NCI-H1105 (cell line): ENCODE measurements at places on chromosomes 6 and 20.

DNA sequence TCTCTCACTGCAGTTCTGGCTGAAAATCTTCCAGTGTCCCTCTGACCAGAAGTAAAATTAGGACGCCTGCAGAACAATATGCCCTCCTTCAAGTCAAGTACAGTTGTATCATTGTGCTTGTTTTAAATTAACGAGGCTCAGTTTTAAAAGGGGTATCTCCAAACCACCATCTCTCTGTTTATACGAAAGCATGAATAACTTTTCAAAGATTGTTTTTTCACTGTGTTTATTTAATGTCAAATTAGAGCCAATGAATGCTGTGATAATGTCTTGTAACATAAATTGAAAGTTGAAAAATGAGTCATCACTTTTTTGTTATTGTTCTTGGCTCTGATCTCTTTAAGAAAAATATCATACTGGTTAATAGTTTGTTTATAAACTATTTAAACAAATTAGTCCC, 230.7 kb upstream of the THEMIS start:
- no peak for DNase-seq

GRCh38 chr6:129475477-129476247, 234.3 kb downstream of the ARHGAP18 start:
- DNase-seq, result no peak

DNA sequence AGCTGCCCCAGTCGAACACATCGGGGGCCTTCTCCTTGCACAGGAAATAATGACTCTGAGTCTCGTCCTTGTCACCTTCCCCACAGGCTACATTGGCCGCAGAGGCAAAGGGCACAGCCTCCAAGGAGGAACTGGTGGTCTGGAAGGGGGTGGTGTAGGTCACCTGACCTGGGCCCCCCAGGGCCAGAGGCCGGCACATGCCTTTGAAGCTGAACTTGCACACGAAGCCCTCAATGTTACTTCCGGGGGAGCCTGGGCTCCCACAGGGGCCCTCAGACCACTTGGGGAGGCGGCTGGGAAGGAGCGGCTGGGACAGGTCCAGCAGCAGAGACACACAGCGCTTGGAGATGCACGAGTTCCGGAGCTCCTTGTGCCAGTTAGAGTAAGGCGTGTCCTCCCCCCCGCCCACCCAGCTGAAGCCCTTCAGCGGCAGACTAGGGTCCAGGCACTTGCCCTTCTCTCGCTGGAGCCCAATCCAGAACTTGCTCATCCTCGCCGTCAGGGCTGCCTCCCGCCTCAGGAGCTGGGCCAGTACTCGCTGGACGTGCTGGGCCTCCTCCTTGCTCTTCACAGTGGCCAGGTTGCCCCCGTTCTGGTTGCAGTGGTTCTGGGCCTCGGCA, 578 bp downstream of the CD93 start:
- no peak for DNase-seq

GRCh38 chr6:138017166-138017757, 90.0 kb downstream of the PERP start:
- DNase-seq, result no peak

DNA sequence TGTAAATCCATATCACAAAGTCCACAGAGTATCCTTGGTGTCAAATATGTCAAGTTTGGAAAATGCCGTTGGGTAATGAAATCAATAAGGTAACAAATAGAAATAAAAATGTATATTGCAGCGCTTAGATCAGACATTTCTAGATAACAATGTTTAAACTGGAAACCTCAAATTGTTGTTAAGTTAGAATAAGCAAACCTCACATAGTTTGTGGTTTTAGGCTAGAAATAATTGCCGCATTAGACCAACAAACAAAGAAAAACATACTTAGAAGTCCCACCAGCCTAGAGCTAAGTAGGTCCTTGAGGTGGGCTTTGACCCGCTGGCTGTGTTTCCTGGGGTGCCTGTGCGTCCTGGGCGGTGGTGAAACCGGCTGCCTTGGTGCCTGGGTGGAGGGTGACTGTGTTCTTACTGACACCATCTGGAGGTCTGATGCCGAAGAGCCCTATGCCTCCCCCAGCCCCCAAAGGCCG, 71.4 kb downstream of the DACT2 start:
- DNase-seq, result no peak

- DNase-seq, result no peak
Measured at GRCh38 chr6:112827793-112828192, 480.7 kb downstream of the RFPL4B start.

GRCh38 chr20:10715035-10715434, 41.2 kb upstream of the JAG1 start:
- DNase-seq, result no peak

DNA sequence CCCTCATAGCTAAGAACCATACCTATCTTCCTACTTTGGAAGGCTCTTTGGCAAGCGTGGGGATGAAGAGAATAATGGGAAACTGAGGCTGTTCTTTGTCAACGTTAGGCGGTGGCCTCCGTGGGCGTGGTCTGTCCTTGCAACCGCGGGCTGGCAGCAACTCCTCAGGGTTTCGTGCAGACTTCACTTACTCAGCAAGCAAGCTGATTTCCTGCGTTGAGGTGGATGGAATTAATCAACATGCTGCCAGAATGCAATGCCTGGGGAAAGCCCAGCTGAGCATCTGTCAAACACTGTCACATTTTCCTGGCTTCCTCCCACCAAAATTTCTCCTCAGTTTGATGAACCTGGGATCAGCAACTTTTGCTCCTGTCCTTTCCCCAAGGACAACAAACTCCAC, 9.2 kb upstream of the IL17F start:
- no peak for DNase-seq

- no peak for DNase-seq
Measured at GRCh38 chr6:28489366-28490204, 26.0 kb downstream of the GPX6 start.

- no peak for DNase-seq
Measured at GRCh38 chr6:22057962-22058361, 238.9 kb downstream of the PRL start.

GRCh38 chr6:1485678-1486077, 96.3 kb downstream of the FOXF2 start:
- DNase-seq, result no peak

- DNase-seq, result no peak
Measured at GRCh38 chr6:101302593-101302992, 90.9 kb upstream of the GRIK2 start.

- DNase-seq, result no peak
Measured at GRCh38 chr20:38214256-38215193, 46.0 kb downstream of the KIAA1755 start.

GRCh38 chr6:2622671-2623070, 128.1 kb downstream of the MYLK4 start:
- DNase-seq, result no peak

DNA sequence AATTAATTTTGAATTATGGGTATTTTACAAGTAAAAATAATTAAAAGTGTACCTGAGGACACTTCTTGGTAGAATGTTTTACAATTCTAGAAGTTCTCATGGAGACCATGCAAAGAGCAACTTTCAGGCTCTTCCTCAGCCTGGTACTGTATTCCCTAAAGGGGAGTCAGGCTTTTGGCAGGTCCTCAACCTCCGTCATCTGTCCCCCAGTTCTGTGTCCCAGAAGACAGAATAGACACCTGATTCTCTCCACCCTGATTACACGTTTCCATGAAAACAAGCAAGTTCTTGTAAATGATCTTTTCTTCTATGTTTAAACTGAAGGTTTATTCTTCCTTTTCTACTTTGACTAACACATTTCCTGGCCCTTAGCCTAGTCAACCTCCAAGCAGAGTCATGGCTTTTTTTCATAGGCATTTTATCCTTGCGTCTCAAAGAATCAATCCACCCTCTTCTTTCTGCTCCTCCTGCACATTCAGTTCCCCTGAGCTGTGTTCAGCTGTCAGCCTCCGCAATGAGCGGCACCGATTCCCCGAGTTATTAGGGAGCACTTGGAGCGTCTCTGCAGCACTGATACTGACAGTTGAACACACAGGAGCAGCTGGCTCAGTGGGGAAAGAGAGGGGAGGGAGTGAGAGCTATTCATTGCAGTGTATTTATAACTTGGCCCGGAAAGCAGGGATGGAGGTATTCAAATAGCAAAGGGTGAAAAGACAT, 1082.4 kb upstream of the MAP3K7 start:
- DNase-seq, result peak; percentile 73

DNA sequence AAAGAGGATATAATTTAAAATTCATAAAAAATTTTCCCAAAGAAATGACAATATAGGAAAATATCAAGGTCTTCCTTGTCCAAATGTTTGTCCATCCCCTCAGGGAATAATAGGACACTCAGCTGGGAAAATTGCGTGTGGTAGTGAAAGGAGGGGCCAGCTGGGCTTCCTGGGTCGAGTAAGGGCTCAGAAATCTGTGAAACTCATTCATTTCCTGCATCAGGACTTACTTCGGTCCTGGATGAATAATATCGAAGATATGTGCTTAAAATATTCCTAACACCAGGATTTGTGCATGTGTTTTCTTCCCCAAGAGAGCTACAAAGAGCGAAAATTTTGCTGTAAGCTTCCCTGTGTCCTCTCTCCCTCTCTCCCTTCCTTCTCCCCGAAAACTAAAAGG, 118.2 kb upstream of the GJE1 start:
- DNase-seq, result no peak

DNA sequence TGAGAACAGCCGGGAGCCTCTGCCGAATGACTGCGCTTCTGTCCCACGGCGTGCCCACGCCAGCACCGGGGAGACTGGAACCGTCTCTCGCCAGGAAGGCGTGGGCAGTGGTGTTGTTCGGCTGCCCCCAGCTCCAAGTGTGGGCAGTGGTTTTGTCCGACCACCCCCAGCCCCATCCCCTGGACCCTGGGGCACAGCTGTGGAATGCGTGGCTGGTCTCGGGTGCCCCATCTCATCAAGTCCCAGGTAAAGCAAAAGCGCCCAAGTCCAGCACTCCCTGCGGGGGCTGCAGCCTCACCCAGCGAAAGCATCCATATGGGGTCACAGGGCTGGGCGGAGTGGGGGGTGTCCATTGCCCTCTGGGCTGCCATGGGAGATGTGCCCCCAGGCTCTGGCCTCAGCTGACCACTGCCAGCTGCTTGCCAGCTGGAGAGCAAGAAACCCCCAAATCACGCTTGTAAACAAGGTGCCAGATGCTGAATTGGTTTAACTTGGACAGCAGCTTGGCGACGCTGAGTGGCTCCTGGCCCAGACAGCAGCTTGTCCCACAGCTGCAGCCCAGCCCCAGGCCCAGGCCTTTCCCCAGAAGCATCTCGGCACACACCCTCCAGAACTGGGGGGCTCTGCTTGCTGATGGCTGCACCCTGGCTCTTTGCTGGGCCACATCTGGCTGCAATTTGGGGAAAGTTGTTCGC, 4.5 kb downstream of the CABLES2 start:
- no peak for DNase-seq

DNA sequence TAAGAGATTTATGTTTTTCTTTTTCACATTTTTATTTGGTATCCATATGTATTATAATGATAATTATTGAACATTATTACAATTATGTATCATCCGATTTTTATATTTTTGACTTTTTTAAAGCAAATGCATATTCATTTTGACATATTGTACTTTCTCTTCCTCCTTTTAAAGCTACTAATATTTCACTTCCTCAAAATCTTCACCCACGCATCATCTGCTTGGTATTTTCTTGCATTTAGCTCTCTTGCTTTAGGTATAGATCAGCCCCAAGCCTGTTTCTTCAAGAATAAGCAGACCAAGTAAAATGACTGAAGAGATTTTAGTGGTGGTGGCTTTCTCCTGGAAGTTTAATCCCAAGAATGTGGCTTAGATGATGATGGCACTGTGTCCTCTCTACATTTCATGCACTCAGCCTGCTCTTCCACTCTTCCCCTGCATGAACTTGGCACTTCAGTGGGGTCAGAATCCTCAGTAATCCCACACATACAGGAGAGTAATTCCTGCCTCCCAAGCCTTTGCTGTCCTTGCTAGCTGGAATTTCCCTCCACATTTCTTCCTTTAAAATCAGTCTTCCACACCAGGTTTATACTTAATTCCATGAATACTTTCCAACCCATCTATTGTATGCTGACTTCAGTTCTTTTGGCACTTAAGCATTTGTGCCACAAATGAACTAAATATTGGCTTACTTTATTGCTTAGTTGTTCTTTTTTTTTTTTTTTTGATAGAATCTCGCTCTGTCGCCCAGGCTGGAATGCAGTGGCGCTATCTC, 8.2 kb downstream of the NCOA7 start:
- DNase-seq, result no peak

- no peak for DNase-seq
Measured at GRCh38 chr6:155881826-155882526, 426.3 kb upstream of the NOX3 start.

DNA sequence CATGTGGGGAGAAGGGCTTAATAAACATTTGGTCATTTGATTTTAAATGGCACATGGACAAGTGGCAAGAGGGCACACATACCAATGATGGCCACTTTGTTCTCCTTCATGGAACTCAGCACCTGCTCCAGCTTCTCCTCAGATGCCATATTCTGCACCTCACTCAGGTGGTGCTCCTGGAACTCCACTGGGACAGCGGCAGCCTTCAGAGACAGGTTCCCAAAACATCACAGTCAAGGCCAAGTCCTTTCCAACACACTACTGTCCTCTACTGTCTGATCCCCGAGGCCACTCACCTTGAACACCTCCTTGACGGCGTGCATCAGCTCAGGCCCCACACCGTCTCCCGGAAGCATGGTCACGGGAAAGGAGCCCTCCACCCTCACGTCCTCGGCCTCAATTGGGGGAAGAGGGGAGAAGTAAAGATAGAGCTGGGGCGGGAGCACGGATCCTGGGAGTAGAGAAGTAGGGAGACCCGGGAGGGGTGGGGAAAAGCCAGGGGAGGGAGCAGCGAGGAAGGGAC, 591 bp downstream of the IDH3B start:
- DNase-seq, result no peak

GRCh38 chr6:129849456-129849855, 11.7 kb downstream of the TMEM244 start:
- no peak for DNase-seq

- DNase-seq, result no peak
Measured at GRCh38 chr6:147173675-147174308, 30.4 kb upstream of the STXBP5 start.

GRCh38 chr6:89054208-89054607, 26.3 kb upstream of the PNRC1 start:
- no peak for DNase-seq

- DNase-seq, result no peak
Measured at GRCh38 chr20:50425076-50425475, 85.1 kb upstream of the PTPN1 start.

- DNase-seq, result no peak
Measured at GRCh38 chr6:38170666-38171355, 351.3 kb downstream of the ZFAND3 start.

- no peak for DNase-seq
Measured at GRCh38 chr20:10714236-10714975, 40.6 kb upstream of the JAG1 start.

- no peak for DNase-seq
Measured at GRCh38 chr6:45822873-45823272, 192.8 kb downstream of the CLIC5 start.

GRCh38 chr6:119171088-119171841, 92.8 kb upstream of the FAM184A start:
- DNase-seq, result no peak
